ENCODE measurements at places on chromosomes 16 and 17.

- no peak for DNase-seq
Measured at GRCh38 chr17:79644617-79645016, 33.8 kb upstream of the RBFOX3 start.

- no peak for DNase-seq
Measured at GRCh38 chr16:73432850-73433730, 385.2 kb upstream of the ZFHX3 start.

GRCh38 chr17:4712526-4712925 is 2.1 kb downstream of the ARRB2 start:
- DNase-seq, result no peak

- DNase-seq, result no peak
Measured at GRCh38 chr17:43628089-43628650, 33.6 kb downstream of the MEOX1 start.

DNA sequence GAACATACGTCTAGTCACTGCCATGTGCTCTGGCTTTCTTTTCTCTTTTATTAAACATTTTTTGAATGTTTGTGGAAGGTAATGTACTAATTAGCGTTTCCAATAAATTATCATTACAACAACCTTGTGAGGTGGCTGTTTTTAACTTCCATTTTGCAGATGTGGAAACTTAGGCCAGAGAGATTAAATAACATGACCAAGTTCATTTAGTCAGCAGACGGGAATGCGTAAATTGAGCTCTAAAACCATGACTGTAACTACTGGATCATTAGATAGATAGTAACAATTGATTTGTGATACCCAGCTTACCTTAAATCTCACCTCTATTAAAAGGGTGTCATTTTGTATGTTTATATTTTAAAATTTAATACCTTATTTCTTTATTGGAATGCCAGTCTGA is 49.4 kb downstream of the RABEP1 start:
- DNase-seq, result no peak

- no peak for DNase-seq
Measured at GRCh38 chr16:31453255-31454204, 5.8 kb upstream of the ARMC5 start.

- no peak for DNase-seq
Measured at GRCh38 chr16:23537390-23537789, 19.8 kb downstream of the EARS2 start.

GRCh38 chr16:1002399-1003166 is 21.0 kb downstream of the SOX8 start:
- no peak for DNase-seq

DNA sequence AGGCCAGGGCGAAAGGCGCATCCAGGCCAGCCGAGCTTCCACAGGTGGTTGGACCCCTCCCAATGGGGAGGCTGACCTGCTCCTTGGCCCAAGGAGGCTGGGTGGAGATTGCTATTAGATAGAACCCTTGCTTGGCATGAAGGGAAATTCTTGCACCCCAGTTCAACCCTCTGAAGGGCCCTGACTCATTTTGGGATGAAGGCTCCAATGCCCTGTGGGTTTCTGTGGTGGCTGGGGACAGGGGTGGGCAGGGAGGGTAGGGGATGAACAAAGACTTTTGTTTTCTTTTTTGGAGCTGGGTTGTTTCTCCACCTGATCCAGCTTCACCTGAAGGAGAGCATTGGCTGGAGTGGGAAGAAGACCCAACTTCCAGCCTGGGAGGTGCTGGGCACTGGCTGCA is 16.7 kb upstream of the TBX21 start:
- DNase-seq, result no peak

GRCh38 chr17:81090361-81091136 is 55.6 kb downstream of the BAIAP2 start:
- no peak for DNase-seq

- DNase-seq, result no peak
Measured at GRCh38 chr17:17445925-17446665, 30.7 kb upstream of the MED9 start.

- DNase-seq, result no peak
Measured at GRCh38 chr17:10162096-10162495, 36.3 kb downstream of the GAS7 start.

DNA sequence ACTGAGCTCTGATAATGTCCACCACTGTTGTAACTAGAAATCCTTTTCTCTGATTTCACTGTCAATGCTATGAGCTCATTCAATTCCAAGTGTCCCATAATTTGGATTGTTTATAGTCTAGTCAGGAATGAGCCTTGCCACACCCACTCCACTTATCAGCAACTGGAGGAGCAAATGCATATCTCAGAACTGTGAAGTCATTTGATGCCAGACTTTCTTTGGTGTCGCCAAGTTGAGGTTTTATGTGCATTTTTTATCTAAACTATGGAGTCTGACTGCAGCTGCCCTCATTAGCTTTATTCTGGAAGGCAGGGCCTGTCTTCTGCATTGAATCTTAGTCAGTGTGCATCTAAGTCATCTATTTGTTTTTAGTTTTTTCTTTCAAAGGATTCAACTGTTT is 361.3 kb downstream of the PMP22 start:
- DNase-seq, result no peak

GRCh38 chr16:12327971-12328726 is 351.6 kb downstream of the SNX29 start:
- DNase-seq, result no peak

DNA sequence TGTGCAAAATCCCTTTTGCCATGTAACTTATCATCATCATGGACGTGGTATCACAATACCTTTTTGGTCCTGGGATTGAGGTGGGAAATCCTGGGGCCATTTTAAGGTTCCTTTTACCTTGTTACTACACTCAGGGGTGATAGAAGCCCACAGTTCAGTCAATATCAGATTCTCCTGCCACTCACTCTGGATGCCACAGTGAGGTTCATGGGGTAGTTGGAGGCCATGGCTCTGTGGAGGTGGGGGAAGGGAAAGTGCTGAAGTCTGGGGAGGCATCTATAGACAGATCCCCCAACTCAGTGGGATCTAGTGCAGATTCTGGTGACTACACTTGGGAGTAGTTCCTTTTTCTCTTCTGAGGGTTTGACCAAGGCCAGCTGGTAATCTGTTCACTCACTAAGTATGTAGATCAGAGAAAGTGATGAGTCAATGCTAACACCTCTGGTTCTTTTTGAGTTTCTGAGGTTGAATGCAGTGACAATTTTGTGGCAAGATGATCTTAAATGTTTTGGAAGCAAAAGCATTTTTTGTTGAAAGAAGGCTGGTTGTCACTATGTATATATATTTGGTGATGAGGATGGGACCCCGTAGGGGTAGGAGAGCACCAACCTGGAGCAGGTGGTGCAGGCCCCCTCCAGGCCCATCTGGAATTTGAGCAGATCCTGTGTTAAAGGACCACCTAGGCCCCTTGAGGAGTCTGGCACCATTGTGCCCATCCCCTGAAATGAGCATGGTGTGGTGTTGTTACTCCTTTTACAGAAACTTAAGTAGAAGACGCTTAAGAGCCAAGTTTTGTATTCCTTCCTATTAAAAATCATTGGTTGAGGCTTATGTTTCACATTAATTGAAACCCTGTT is 18.8 kb upstream of the IRF8 start:
- DNase-seq, result no peak

DNA sequence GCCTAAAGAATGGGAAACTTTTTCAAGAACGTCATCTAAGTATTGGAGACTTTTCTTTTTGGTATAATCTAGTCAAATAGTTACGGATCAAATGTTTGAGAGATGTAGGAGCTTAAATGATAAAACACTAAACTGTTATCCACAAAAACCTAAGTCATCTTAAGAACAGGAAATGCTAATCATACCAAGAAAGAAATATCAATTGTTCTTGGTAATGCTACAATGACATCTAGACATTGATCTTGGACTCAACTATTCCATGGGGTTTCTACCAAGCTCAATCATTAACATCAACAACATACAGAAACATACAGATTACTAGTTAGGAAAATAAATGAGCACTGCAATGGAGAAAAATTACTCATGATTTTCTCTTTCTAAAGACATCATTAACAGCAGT is 3.8 kb downstream of the NUDT21 start:
- DNase-seq, result no peak

GRCh38 chr16:85384833-85385462 is 228.2 kb upstream of the GSE1 start:
- DNase-seq, result peak; percentile 64

Measured in NCI-H187 (cell line).